ENCODE measurements at places on chromosomes 3 and 15. TPM values are rescaled to one million over a fixed set of nuclear protein-coding genes. Genes with fewer than 3 reads are reported as not detected.

GRCh38 chr15:45048794-45049631, 26.0 kb downstream of the SORD start:
- DNase-seq, result no peak

DNA sequence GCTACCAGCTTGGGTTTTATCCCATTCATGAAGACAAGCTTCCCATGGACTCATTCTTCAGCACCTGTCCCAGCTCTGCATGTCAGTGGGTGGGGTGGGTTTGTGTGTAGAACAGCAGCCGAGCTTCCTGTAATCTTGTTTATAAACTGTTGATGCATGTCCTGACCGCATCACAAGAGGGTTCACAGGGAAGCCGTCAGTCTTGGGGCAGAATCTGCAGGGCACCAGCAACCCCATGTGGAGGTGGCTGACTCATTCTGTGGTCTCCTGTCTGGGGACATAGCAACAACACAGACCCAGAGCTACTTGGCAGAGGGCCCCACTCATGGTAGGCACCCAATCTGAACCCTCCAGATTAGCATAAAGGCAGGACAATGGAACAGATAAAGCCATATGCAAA, 35.6 kb downstream of the DAPK2 start:
- DNase-seq, result no peak

GRCh38 chr3:186571644-186572013, 1.1 kb downstream of the DNAJB11 start:
- DNase-seq, result no peak

DNA sequence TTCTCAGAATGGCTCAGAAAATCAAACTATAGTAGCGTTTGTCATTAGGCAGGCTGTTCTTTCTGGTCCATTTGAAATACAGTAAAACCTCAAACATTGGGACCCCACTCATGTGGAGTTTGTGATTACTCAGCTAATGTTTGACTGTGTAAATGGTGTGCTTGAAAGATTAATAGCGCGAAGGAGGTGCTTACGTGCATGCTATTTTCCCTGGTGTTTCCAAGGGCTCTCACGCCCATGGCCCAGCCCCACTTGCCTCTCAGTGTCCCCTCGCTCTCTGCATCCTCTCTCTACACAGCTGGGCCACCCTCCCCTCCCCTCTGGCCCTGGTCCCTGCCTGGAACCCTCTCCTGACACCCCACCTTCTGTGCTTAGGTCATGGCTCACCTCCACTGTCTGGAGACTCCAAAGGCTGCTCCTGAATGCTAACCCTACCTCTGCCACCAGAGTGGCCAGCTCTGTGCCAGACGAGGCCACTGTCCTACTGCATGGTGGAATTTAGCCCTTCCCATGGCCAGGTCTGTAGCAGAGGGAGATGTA, 194.2 kb downstream of the PLCL2 start:
- no peak for DNase-seq

GRCh38 chr15:80679167-80679803, 15.8 kb upstream of the ABHD17C start:
- no peak for DNase-seq

DNA sequence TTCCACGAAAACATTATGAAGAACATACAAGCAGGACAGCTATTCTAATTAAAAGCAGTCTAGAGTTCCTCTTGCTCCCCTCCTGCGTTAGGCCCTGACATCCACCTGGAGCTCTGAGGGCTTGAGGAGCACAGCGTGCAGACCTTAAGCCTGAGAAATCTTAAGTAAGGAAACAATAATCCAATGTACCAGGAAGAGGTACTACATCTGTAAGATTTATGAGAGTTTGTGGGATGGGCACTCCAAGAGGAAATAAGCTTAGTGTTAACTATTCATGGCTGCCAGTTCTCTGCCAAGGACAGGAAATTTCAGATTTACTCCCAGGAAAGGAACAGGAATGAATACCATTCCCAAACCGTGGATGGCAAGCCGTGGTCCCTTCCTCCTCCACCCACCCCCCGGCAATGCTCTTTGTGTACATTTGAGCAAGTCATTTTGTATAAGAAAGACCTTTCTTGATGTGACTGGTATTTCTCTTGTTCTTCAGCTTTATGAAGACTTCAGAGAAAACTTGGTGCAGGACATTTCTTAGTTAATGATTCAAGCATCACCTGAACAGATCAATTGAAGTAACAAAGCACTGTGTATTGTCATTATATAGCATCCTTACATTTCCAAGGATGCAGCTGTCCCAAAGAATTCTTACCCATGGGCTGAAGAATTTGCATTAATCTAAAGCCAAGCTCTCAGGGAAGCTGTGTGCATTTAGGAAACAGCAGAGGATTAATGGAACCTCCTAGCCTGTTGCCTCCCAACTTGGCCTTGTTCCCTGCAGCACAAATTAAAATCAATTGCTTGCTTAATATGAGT, 28.8 kb upstream of the VILL start:
- DNase-seq, result no peak

DNA sequence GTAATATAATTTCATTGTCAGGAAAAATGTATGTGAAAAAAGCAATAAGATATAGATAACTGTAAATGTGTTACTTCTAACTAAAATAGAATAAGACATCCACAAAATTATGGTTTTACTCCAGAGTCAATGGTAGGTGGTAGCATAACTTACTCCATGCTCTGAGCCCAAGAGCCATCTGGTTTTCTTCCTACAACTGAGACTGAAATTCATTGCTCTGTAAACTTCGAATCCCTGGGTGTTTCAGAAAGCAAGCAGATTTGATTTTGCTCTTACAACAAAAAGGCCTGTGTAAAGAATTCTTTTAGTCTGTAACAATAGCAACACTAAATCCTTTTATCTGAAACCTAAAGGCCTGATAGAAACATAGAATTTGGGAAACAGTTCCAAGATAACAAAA, 805.9 kb downstream of the AGBL1 start:
- DNase-seq, result no peak

DNA sequence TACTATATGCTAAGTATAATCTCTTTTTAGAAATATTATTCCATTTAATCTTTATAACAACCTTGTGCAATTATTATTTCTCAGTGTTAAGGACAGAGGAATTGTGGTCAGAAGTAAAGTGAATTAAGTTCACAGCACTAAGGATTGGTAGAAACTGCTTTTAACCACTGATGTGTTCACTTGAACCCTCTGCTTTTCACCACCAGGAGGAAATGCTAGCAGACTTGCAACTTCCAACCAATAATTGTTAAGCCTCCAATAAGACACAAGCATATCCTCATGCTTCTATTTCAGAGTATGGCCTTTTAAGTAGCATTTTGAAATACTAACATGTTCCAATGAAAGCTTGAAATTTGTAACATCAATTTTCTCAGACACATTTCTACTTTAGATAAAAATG, 527.4 kb downstream of the SI start:
- DNase-seq, result no peak

GRCh38 chr3:180911876-180912303, 580 bp upstream of the FXR1 start:
- no peak for DNase-seq

HCN4 gene
- 0.15 TPM for polyA plus RNA-seq

PP2D1 gene
- polyA plus RNA-seq, result 0.47 TPM

DNA sequence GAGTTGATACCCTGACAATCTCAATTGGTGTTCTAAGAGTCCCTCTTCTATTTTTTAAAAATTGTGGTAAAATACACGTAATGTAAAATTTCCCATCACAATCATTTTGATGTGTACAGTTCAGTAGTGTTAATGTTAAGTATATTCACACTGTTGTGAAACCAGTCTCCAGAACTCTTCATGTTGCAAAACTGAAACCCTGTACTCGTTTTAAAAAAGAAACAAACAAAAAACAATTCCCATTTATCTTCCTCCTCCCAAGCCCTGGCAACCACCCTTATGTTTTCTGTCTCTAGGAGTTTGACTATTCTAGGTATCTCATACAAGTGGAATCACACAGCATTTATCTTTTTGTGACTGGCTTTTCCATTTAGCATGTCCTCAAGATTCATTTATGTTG, 28.7 kb upstream of the ALPK3 start:
- DNase-seq, result no peak

CCDC50 gene
- polyA plus RNA-seq, result 115 TPM

GRCh38 chr3:25587094-25587493, 77.6 kb downstream of the TOP2B start:
- no peak for DNase-seq

GOLGA8S gene
- 1.4 TPM for polyA plus RNA-seq

- no peak for DNase-seq
Observed at GRCh38 chr3:52119099-52119498, 35.1 kb downstream of the POC1A start.

- no peak for DNase-seq
Observed at GRCh38 chr3:107943786-107944523, 146.9 kb downstream of the CD47 start.

DNA sequence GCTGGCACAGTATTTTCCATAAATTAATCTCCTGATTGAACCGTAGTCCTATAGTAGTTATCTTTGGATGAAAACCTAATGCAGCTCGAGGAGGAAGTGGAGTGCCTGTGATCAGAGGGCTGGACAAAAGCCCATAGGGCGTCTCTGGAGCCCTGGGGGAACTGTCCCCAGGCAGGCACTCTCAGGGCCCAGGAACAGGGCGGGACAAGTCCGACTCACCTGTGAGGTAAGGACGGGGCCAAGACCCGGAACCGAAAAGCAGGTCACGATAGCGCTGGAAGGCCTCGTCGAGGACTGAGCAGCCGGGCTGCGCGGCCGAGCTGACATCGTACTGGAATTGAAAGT, 341 bp downstream of the HEXA start:
- no peak for DNase-seq

Data from left renal pelvis (tissue), 4 donors.